Pulmonary artery endothelial cell (primary cell): ENCODE measurements at places on chromosomes 1 and 21. TPM values are rescaled to one million over a fixed set of nuclear protein-coding genes. Genes with fewer than 3 reads are reported as not detected.

GRCh38 chr1:95246511-95246910 is 12.5 kb downstream of the RWDD3 start:
- DNase-seq, result no peak

- DNase-seq, result no peak
These were observed 66.6 kb downstream of the PIK3CD start for GRCh38 chr1:9718006-9718680.

DNA sequence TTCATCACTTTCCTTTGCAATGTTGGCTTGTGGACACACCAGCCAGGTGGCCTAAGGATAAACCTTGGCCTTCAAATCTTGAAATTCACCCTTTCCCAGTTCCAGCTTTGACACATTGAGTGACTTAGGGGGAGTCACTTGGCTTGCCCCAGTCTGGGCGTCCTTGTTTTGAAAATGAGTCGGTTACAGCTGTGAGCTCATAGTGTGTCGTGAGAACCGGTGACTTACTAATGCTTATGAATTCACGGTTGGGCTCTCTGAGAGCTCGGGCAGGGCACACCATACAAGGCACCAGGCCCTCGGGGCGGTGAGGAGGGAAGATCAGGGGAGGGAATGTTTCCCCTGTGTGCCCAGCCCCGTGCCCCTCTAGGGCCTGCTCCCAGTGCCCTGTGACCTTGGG is 126.9 kb upstream of the TMPRSS2 start:
- no peak for DNase-seq

GRCh38 chr1:231274119-231274825 is 33.3 kb downstream of the GNPAT start:
- no peak for DNase-seq

DNA sequence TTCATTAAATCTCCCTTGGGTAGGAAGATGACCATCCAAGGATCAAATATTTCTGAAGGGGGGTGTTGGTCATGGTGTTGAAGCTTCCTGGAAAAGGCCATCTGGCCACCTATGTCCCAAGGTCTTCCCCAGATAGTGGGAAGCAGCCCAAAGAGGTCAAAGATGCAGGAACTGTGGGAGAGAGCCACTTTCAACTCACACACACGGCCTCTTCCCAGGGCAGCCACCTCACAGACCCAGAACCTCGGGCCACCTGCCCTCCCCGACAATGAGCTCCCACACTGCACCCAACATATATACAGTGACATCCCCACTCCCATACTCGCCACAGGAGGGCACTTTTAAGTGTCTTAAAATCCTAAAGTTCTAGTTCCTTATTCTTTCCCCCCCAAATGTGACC is 164.5 kb upstream of the ETV3 start:
- DNase-seq, result no peak

DNA sequence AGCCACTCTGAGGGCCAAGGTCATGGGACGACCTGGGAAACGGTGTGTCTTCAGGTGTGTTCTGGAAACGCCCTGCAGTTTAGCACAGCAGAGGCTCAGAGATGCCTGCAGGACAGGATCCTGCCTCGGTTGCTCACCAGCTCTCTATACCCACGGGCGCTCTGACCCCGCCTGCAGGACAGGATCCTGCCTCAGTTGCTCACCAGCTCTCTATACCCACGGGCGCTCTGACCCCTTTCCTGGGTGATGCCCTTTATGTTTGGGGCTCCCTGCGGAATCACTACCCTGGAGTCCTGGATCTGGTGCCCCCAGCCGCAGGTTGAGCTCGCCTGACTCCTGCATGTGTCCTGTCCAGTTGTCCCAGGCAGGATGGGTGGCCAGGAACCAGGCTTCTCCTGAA is 32.5 kb downstream of the TFF3 start:
- no peak for DNase-seq

The PGLYRP4 gene
- not detected in 2 replicates for total RNA-seq

The BTBD19 gene
- 6.6 and 6.8 TPM in 2 replicates for total RNA-seq

GRCh38 chr1:66654643-66655042 is 97.6 kb upstream of the DYNLT5 start:
- DNase-seq, result no peak

GRCh38 chr21:26124421-26124833 is 46.1 kb downstream of the APP start:
- DNase-seq, result no peak

DNA sequence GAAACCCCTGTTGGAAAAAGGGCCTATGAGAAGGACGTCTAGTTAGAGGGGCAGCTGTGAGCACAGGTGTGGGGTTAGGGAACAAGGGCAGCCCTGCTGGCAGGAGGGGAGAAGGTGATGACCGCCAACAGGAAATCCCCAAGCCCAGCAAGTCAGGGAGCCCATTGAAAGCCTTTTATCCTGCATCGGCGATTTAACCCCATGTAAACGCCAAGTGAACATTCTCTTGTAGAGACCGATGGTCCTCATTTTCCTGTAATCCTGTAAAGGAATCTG is 1.1 kb upstream of the BSND start:
- no peak for DNase-seq

- no peak for DNase-seq
These were observed 8.6 kb downstream of the ZBTB37 start for GRCh38 chr1:173876732-173877131.

- DNase-seq, result no peak
These were observed 73.4 kb downstream of the SCCPDH start for GRCh38 chr1:246797597-246797996.

- no peak for DNase-seq
These were observed 67.6 kb upstream of the C8B start for GRCh38 chr1:57033222-57034001.

GRCh38 chr1:92329347-92330129 is 30.7 kb downstream of the RPAP2 start:
- no peak for DNase-seq

The ETNK2 gene
- 13.5 and 14.2 TPM in 2 replicates for total RNA-seq

- no peak for DNase-seq
These were observed 128.6 kb downstream of the LRIG2 start for GRCh38 chr1:113201560-113201959.

- DNase-seq, result no peak
These were observed 22.8 kb downstream of the KIAA1614 start for GRCh38 chr1:180935326-180936109.

GRCh38 chr1:104874044-104874443 is 1124.3 kb downstream of the AMY1C start:
- no peak for DNase-seq

The INAVA gene
- total RNA-seq, result not detected in 2 replicates

The SPRR1B gene
- not detected in 2 replicates for total RNA-seq

DNA sequence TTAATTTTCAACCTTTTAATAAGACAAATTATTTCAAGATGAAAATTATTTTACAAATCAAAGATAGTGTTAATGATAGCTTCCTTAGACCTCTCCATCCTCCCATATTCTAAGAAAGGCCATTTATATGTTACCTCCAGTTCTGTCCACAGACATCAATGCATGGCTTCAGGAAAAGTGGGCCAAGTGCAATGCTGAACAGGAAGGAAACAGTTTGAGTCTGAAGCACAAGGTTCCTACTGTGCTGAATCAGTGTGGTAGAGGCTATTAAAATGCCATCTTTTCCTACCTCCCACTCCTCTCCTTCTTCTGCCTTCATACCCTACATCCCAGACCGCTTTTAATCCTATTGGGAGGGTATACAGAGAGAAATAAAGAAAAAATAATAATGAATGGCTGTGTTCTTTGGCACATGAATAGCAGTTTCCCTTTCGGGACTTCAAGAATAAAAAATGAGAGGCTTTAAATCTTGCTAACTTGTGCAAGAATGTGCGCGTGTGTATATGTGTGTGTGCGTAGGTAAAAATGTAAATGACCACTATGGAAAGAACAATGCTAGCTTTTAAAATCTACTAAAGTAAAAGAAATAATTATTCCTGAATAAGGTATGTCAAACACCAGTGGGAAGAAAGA is 62.6 kb upstream of the C1orf105 start:
- no peak for DNase-seq

DNA sequence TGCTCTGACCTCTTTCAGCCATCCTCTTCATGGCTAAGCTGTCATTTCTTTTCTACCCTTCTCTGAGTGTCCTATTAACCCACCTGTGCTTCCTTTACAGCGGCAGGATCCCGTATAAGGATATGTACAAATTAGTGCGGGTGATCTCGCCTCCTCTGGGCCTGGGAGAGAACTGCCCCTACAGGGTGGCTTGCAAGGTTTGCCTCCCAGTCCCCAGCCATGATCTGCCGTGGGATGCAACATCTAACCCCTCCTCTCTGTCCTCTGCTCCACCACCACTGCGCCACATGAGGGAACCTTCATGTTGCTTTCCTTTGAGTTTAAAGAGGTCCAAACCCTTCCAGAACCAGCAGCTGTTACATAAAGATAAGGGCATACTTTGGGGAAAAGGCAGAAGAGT is 282.2 kb downstream of the ZNF648 start:
- no peak for DNase-seq

DNA sequence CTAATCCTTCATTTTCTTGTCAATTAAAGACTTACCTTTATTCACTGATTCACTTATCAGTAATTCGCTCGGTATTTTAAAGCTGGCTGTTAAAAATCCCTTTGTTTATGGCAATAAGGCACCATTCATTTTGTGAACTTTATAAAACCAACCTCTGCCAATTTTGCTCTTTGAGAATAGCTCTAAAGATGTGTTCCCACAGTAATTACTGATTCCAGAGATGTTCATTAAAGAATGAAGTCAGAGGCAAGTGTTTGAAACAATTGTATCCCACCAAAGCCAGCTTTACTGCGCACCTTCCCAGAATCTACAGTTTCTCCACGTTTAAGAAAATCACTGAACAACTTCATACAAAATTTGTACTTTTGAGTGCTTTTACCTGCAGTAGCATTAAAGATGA is 424.5 kb downstream of the USP25 start:
- no peak for DNase-seq

The HEYL gene
- not detected in 2 replicates for total RNA-seq
